ENCODE measurements at places on chromosomes 6 and 20. TPM values are rescaled to one million over a fixed set of nuclear protein-coding genes. Genes with fewer than 3 reads are reported as not detected.

The FAM209B gene
- not detected for total RNA-seq

The ZSCAN23 gene
- total RNA-seq = 18.2 TPM

- DNase-seq = no peak
Observed at GRCh38 chr20:36658300-36658699, 12.3 kb upstream of the SLA2 start.

DNA sequence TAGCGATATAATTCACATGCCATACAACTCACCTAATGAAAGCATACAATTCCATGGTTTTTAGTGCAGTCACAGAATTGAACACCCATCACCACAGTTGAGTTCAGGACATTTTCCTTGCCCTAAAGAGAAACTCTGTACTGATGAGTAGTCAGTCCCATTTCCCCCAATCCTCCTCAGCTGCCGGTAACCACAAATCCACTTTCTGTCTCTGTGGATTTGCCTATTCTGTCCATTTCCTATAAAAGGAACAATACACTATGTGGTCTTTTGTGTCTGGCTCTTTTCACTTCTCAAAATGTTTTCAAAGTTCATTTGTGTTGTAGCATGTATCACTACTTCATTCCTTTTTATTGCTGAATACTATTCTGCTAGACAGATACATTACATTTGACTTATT lies 67.9 kb upstream of the TGM3 start:
- DNase-seq = no peak
